ENCODE measurements at places on chromosomes 5 and 9.

GRCh38 chr5:52910071-52910470 lies 79.1 kb upstream of the ITGA2 start:
- DNase-seq, result no peak

- no peak for DNase-seq
Observed at GRCh38 chr9:30995956-30996738, 1388.3 kb upstream of the ACO1 start.

DNA sequence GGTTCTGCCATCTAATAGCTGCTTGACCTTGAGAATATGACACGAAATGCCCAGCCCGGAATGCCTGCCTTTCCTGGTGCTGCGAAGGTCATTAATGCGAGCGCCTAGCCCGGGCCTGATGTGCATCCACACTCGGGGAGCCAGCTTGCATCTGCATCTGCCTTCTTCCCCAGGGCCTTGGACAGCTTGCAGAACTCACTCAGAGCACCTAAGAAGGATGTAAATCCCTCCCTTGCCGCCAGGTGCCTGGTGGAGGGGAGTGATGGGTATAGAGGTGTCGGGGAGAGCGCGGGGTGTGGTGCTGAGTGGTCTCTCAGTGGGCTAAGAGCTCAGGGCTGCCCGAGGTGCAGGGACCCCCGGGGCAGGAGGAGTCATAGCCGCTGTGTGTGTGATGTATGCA lies 127.2 kb downstream of the MRPL36 start:
- DNase-seq, result no peak

GRCh38 chr5:107878661-107879060 lies 207.9 kb upstream of the EFNA5 start:
- DNase-seq, result no peak

GRCh38 chr5:140182803-140183367 lies 7.9 kb downstream of the CYSTM1 start:
- no peak for DNase-seq

DNA sequence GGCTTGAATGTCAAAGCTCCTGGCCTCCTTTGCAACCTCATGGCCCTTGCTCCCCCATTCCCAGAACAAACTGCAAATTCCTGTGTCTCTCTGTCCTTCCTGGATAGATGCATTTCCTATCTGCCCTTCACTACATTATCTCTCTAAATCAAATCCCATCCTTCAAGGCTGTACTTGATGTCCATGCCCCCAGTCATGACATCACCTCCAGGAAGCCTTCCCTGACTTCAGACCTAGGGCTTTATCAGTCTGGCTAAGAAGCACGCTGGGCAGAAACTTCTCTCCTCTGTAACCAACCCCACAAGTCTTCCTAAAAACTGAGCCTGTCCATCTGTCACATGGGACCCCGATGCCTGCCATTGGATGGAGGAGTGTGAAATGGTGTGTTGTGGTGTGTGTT lies 25.7 kb upstream of the TNIP1 start:
- no peak for DNase-seq

DNA sequence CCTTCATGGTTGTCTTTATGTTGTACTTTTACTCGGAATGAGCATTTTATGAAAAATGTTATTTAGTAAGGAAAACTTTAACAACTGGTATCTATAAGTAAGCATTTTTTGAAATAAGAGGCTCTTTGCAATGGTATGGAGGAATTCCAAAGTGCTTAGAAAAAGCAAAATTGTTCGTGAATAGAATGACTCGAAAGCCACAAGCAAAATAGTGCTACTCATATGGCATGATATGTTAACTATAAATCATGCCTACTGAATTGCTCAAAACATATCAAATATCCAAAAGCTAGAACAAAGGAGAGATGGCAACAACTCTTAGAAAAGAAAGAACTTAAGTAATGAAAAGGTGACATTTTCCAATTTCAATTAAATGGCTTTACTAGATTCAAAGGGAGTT lies 216.3 kb downstream of the KIAA0825 start:
- DNase-seq, result no peak

- no peak for DNase-seq
Observed at GRCh38 chr5:177103523-177104253, 17.0 kb downstream of the FGFR4 start.

DNA sequence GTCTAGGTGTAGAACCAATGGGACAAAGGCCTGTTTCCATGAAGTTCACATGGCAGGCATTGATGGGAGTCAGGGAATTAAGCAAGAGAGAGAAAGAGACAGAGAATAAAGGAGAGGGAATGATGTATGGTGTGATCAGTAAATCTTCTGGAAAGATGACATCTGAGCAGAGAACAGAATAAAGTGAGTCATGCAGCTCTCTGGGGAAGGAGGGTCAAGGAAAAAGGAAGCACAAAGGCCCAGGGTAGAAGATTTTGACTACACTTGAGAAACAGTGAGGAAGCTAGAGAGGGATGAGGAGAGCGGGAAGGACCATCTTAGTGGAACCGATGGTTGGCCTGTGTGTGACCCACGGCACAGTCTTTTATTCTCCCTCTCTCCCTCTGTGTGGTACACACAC lies 425.9 kb downstream of the SPOCK1 start:
- no peak for DNase-seq

DNA sequence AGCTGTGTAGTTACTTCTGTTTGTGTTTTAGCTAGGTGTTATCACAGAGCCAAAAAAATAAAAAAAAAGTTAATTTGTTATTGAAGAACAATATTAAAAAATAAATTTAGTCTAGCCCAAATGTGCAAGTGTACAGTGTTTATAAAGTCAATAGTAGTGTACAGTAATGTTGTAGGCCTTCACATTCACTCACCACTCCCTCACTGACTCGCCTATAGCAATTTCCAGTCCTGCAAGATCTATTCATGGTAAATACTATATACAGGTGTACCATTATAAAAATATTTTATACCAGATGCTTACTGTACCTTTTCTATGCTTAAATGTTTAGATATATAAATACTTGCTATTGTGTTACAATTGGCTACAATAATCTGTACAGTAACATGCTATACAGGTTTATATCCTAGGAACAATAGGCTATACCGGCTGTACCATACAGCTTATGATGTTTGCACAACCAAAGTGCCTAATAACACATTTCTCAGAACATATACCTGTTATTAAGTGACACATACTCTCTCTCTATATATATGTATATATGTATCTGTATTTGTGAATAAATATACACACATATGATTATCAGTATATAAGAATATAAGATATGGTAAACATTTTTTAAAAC lies 341.4 kb upstream of the EDIL3 start:
- DNase-seq, result no peak

DNA sequence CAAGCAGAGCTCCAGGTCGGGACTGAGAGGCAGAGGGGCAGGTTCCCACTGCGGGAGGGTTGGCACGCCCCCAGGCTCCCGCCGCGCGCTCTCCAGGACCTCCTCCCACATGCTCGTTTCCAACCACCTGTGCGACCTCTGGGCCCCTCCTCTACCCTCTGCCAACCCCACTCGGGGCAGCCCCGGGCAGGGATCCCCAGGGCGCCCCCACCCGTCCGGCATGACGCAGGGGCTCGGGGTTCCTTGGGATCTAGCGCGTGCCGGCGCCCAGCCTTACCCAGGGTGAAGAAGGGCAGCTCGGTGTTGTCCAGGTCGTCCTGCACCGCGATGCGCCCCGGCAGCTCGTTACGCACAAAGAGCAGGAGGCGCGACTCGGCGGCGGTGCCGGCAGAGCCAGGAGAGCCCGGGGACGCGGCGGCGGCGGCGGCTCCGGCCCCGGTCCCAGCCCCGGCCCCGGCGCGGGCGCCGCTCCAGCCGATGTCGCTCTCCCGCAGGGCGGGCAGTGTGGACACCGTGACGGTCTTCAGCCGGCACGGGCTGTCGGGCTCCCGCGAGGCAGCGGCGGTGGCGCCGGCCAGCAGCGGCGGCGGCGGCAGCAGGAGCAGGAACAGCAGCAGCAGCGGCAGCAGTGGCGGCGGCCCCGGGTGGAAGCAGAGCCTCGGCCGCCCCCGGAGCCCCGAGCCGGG lies 494 bp downstream of the ASTN2 start:
- DNase-seq, result no peak

DNA sequence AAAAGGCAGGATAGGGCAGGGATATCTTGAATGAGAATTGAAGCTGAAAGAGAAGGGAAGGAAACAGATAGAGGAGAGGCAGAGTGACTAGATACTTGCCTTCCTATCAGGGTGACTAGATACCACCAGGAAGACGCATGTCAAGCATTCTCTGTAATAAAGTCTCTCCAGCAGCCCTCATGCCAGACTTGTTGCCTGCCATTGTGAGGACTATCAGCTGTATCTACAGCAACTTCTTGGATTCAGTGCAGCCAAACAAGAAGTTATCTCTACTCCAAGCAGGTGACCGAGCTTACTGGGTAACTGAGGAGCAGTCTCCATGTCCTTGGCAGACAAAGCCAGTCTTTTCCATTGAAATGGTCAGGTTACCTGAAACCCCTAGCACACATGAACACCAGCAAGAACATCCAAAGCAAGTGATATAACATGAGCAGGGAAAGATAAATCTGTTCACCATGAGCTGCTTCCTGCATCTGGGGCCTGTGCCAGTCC lies 9.3 kb downstream of the SH3RF2 start:
- no peak for DNase-seq

- no peak for DNase-seq
Observed at GRCh38 chr5:150120617-150121447, 34.5 kb upstream of the CSF1R start.

DNA sequence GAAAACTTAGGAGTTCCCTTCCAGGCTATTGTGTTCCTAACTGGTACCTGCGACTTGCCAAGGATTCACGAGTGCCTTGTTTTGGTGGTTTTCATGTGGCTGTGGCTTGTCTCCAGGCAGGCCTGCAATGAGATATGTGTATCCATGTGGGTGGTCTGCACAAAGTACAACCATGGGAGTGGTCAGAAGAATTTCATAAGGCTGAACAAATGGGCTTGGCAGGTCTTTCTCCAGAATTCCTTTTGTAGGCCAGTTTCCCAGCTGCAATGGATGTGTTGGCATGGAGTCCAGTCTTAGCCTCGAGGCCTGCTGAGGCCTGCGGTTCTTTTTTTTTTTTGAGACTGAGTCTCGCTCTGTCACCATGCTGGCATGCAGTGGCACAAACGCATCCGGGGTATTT lies 28.8 kb upstream of the MELK start:
- no peak for DNase-seq

GRCh38 chr9:15191378-15191777 lies 115.6 kb downstream of the TTC39B start:
- no peak for DNase-seq

DNA sequence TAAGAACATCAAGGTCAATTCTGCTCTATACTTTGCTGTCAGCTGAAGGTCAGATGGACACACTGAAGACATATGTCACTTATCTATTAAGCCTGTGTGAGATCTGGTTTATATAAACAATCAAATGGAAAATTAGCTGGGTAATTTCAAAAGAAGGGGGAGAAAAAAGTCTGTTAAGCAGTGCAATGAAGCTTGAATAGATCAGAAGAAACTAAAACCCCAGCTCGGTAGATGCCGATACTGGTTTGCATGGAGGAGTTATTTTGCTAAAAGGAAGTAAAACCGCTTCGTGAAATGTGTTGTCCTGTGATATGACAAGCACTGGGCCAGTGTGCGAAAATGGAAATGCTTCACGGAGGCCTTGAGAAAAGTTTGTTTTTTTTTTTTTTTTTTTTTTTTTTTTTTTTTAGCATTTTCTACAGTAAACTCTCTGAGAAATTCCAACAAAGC lies 148.8 kb downstream of the MEF2C start:
- no peak for DNase-seq

All from activated CD8-positive, alpha-beta memory T cell treated with anti-CD3 and anti-CD28 coated beads for 48 hours (primary cell).